ENCODE measurements at places on chromosomes 13 and 19.

DNA sequence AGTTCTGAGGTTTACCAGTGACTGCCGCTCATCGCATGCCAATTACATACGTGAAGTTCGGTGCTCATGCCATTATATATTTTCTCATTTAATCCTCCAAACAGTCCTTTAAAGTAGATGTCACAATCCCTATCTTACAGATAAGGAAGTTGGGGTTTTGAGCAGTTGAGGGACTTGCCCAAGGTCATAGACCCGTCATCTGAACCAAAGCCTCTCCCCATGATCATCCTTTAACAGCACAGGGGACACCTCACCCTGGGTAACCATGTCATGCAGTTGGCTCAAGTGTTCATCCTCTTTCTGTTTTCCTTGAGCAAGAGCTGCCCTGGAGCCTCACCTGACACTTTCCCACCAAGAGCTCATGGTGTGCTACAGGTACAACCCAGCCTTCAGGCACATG lies 69.1 kb downstream of the HSPH1 start:
- DNase-seq = no peak

- DNase-seq = no peak
Measured at GRCh38 chr13:21689097-21689496, 18.2 kb downstream of the FGF9 start.

DNA sequence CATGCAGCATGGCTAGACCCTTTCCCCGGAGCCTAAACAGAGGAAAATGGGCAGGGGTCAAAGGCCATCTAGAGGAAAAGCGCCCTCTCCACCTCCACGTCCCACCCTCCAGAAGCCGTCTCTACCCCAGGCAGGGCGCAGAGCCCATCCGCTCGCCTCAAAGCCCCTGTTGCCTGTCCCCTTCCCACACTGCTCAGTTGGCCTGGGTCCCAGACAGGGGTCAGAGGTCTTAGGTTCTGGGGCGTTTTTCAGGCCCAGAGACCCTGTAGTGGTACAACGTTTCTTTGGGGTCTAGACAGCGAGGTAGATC lies 285 bp downstream of the TMEM143 start:
- no peak for DNase-seq

GRCh38 chr19:47725759-47726401 lies 12.7 kb downstream of the EHD2 start:
- no peak for DNase-seq

DNA sequence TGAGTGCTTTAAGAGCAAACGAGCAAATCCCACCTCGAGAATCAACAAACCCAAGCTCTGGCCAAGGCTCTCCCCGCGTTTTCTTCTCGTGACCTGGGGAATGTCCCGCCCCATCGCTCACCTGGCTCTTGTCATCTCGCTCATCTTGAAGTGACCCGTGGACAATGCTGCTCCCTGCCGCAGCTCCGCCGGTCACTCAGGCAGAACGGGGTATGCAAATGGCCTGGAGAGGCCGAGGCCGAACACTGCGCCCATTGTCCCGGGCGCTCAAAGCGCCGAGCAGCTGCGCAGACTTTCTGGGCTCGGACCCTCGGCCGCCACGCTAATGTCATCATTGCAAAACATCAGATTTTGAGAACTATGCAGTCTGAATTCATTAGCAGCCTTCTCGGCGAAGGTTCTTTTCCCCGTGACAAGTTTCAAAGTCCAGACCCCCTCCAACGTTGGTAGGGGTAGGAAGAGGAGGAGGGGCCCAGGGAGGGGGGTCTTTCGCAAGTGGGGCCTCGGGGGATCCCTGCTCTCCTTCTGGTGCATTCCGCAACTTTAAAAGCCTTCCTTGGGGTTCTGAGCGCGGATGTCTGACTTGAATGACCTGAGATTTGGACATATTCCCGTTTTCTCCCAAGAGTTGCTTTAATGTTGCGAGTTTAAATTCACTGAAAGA lies 39.7 kb downstream of the SOX1 start:
- DNase-seq = no peak

- no peak for DNase-seq
Measured at GRCh38 chr13:29957320-29957719, 106.9 kb upstream of the UBL3 start.

DNA sequence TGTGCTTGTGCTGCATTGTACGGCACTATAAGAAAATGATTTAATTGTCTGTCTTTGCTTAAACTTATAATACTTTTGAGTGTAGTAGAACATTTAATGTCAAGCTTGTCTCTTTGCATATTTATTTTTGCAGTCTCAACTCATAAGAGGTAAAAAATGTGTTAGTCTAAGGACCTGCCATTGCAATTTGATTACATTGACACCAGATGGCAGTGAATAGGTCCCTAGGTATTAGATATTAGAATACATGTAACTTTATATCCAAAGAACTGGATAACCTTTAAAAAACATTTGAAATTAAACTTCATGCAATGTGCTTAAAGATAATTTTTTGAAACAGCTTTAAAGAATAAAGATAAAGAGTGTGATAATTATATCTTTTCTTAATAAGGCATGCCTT lies 1421.3 kb downstream of the OLFM4 start:
- DNase-seq = no peak

DNA sequence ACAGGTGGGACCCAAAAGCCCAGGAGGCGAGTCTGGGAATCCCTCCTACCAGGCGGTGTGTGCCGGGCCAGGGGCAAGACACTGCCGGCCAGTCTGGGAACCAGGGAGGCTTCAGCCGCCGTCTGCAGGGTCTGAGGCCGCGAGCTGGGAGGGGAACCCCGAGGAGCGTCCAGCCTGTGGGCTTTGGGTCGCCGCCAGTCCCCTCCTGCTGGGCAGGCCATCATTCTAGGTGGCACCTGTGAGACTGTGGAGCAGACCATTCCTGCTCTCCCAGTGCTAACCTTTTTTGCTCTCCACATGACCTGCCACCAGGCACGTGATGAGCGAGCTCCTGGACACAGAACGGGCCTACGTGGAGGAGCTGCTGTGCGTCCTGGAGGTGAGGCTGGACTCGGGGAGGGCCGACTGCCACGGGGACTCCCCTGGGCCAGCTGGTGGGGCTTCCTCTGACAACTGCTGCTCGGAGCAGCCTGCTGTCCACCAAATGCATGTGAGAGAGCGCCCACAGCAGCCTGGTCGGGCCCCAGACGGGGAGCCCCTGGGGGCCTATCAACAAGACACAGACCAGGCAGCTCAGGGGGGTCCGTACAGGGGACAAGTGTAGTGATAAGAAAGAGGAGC lies 24.6 kb upstream of the F7 start:
- no peak for DNase-seq

GRCh38 chr13:36493046-36493445 lies 60.8 kb downstream of the CCNA1 start:
- no peak for DNase-seq

DNA sequence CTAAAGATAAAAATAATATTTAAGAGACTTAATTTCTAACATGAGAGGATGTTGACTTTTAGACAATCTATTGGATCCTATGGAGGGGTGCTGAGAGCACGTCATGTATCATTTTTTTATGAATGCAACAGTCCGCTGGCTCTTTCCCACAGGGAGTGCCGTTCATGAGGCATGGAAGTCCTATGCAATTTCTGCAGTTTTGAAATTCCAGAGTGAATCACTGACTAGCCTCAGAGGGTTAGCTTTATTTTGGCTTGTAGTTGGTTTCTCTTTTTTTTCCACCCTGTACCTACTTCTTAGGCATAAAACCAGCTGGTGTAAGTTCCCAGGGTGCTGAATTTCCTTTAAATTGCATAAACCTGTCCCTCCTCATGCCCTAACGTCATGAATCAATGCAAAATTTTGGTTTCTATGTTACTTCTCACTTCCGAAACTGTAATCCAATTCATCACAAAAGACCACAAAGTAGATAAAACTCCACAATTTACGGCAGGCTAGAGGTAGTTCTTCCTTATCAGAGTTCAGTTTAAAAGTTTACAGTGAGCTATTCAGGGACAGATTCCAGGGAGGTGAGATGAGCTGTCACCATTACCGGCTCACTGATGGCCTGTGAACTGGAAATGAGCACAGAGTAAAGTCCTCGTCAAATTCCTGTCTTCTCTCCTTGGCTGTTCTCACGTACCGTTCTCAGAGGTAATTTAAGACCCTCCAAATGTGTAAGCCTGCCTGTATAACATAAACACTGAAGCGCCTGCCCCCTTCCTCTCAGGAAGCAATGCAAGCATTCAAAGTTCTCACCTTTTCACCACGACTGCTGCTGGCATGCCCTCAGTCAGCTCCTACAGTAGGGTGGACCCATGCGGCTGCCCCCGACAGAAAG lies 216.6 kb upstream of the SLC10A2 start:
- DNase-seq = peak; percentile 53

DNA sequence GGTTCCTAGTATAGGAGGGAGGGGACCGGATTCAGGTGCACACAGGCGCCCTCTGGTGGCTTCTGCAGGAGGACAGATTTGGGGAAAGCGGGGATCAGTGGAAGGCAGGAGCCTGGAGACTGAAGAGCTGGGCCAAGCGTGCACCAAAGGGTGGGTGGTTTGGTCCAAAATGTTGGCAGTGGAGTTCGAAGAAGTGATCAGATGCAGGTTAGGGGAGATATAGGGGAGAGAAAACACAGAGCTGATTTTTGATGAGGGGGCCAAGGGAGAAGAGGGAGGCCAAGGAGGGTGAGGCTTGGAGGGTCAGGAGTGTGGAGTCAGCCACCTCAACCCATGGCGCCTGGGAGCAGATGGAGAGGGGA lies 6.8 kb upstream of the CARM1 start:
- peak; percentile 62 for DNase-seq

DNA sequence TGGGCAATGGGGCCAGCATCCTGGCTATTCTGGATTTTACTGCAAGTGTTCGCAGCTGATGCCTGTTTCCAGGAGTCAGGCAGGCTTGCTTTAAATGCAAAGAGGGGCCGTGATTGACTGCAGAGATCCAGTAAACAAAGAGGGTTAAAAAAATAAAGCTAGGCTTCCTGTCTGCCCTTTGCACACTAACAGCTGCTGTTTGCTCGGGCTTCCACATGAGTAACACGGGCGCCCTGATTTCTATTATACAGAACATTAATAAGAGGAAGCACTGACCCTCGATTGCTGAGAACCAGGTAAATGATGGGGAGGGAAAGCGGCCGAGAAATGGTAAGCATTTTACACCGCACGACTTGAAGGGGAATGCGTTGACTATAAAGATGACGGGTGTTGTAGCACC lies 254.2 kb upstream of the ZNF507 start:
- no peak for DNase-seq

DNA sequence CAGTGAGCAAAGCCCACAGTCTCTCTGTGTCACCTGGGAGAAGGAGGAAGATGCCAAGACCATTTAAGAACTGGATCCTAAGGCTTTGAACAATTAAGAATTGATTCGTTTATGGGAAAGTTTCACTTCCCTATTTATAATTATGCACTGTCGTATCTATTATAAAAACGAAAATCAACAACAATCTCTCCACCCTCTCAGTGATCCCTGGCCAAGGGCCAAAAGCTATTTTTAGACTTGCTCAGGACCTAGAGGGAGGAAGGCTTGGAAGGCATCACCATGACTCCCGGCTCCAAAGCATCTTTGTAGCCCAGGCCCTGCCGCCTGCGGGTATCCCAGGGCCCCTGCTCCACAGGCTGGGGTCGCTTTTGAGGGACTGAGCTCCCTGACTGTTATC lies 1.3 kb downstream of the RHPN2 start:
- DNase-seq = no peak

GRCh38 chr19:54434873-54435214 lies 14.2 kb upstream of the LENG8 start:
- no peak for DNase-seq

- peak; percentile 7 for DNase-seq
Measured at GRCh38 chr13:59358014-59358413, 805.7 kb downstream of the DIAPH3 start.

DNA sequence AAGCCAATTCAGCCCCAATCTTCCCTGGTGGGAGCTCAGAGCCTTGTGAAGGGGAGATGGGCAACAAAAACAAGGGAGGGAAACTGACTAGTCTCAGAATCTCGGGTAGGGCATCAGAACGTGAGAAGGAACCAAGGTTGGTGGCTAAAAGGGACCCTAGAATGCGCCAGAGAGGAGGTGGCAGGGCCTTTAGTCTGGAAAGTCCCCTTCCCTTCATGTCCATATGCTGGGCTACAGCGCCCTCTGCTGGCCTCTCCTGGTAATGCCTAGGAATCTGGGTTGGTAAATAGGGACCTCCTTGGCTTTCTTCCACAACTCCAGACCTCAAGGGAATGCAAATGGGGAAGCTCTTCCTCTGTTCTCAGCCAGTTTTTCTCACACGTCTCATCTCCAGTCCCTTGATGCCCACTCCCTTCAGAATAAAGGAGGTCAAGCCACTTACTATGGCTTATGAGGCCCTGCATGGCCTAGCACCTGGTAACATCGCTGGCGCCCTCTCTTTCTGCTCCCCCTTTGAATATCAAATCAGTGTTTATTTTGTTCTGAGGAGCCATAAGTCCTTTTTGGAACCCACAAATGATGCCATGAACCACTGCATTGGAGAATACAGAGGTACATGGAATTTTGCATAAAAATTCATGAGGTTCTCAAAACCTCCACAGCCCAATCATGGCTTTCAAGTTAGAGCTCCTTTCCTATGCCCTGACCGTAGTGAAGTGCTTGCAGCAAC lies 1.4 kb upstream of the CCDC97 start:
- peak; percentile 84 for DNase-seq

DNA sequence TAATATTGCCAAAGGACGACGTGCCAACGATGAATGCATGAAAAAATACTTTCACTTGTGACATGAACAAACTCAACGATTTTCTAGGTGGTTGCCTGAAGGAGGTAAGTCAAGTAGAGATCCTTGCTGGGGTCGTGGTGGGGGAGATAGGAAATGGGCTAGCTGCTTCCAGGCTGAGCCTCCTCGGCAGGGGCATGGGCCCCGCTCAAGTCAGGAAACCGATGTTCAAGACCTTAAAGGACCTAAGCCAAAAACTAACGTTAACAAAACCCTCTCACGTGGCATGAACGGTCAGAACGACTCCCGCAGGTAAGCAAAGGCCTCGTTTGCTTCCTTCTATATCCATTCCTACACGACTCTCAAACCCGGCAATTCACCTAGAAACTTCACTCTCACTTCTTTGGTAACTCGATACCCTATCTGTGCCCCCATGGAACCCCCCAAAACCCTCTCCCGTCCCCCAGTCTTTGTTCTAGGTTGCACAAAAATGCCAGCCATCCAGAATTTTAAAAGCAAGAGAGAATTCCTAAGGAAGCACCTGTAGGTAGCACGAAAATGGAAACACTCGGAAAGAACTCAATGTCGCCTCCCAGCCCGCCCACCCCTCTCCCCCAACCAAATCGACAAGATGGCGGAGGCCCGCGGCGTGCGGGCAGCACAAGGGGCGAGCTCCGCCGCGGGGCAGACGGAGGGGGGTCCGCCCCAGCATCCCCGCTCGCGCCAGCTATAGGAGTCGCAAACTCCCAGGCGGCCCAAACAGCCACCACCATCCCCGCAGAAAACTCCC lies 13.6 kb downstream of the ACP4 start:
- DNase-seq = no peak
